SK-MEL-5 (cell line): ENCODE measurements at places on chromosomes 6 and 20. TPM values are rescaled to one million over a fixed set of nuclear protein-coding genes. Genes with fewer than 3 reads are reported as not detected.

CYP21A2 gene
- not detected in 2 replicates for total RNA-seq

PNPLA1 gene
- total RNA-seq, result not detected in 2 replicates

ARMH2 gene
- total RNA-seq, result not detected in 2 replicates

CAP2 gene
- total RNA-seq, result 21.3 and 21.8 TPM in 2 replicates

TRAPPC3L gene
- total RNA-seq, result 0.21 TPM in 1 of 2 replicates, not detected in the other

DEF6 gene
- 0.45 and 0.71 TPM in 2 replicates for total RNA-seq

MATN4 gene
- total RNA-seq, result 0.42 and 0.59 TPM in 2 replicates

TP53RK gene
- total RNA-seq, result 52.9 and 56.6 TPM in 2 replicates

PTK6 gene
- 0.19 TPM in 1 of 2 replicates, not detected in the other for total RNA-seq

MLN gene
- not detected in 2 replicates for total RNA-seq

DNA sequence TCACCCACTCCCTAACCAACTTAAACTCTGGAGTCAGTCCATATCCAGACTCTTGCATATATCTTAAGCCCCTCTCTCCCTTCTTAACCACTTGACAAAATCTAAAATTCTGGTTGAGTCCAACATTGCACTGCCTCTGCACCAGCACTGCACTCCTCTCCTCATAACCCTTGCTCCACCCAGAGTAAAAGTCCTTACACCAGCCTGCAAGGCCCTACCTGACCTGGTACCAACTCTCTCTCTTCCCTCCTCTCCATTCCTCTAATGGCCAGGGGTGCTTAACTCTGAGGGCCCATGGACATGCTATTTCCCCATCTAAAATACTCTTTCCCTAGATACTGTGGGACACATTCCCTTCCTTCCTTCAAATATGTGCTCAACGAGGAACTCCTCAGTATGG is 21.0 kb downstream of the STX7 start:
- DNase-seq, result no peak

GRCh38 chr20:41632896-41633295 is 14.7 kb upstream of the CHD6 start:
- no peak for DNase-seq

DNA sequence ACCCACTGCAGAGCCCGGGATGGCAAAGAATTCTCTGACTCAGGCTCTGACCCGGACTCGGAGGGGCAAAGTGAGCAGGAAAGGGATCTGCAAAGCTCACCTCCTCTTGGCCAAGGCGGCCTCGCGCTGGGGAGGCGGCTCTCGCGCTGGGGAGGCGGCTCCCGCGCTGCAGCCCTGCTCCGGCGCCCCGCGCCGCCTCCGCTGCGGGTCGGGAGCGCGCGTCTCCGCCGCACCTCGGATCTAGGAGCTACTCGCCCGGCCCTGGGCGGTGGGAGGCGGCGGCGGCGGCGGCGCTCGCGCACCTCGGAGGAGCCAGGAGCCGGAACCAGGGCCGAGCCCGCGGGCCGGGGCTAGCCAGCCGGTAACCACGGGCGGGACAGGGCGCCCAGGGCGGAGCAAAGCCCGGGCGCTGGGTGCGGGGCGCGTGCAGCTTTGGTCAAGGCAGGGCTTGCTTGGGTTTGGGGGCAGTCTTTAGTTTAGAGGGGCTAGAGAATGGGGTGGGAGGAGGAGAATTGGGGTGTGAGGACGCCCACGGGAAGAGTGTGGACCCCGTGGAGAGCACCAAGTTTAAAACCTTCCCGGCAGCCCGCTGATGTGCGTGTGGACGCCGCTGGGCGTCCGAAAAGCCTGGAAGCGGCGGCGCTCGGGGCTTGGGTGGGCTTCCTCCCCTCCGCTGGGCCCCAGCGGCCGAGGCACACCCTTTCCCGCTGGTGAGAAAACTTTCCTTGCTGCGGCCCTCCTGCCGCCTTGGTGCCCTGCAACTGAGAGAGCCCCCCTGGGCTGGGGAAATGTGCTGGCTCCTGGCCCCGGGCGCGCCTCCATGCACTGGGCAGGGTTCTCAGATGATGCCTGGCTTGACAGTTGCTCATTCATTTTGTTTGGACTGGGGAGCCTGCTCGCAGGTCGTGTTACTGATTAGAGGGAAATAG is at the start of gene MRAP2:
Gene MRAP2, plus strand, starts transcription at position 250 of the 929 bp plus-strand sequence. CDS start 21,547 bp downstream, outside the sequence.
- DNase-seq, result peak; percentile 1

DNA sequence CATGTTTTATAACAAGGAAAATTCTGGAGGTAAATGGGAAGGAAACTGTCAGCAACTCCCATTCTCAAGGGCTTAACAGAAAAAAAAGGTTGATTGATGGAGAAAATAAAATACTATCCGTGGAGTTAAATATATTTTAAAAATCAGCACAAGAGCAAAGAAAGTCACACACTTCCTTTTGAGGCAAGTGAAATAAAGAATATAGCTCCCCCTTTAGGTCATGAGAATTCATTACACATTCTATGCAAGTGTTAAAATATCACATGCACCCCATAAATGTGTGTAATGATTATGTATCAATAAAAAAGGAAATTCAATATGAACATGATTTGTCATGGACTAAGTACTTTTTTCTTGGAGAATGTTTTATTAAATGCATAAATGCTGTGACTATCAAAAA is 349.2 kb downstream of the TPBG start:
- peak; percentile 8 for DNase-seq

DNA sequence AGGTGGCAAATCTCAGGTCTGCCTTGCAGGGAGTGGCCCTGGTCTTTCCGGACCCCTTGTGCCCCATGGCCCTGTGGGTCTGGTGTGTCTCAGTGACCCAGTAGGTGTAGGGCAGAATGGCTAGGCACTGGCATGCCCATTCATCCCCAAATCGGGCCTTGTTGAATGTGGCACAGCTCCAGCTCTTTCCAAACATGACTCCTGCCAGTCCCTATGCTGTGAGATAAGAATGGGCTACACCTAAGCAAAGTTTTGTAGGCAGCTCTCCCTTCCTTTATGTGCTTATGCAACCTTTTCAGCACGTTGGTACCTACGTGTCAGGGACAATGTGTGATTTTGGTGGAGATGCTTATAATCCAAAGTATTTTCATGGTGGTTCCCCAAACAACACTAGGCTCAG is 33.9 kb downstream of the FOXO3 start:
- no peak for DNase-seq

DNA sequence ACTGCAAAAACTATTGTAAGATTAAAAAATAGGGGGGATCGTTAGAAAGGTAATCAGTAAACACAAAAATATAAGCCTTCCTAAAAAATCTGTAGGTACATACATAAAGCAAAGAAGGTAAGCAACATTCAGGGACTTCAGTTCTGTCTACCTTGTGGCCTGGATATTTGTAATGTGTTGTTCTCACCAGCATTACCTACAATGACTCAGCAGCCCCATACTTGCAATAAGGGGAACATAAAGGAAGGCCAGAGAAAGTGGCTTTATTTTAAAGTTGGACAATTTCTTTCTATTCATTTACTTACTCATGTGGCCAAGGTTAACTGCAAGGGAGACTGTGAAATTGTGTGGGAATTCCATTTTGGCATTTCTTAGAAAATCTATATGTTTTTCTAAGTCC is 277.2 kb upstream of the PREP start:
- no peak for DNase-seq

DNA sequence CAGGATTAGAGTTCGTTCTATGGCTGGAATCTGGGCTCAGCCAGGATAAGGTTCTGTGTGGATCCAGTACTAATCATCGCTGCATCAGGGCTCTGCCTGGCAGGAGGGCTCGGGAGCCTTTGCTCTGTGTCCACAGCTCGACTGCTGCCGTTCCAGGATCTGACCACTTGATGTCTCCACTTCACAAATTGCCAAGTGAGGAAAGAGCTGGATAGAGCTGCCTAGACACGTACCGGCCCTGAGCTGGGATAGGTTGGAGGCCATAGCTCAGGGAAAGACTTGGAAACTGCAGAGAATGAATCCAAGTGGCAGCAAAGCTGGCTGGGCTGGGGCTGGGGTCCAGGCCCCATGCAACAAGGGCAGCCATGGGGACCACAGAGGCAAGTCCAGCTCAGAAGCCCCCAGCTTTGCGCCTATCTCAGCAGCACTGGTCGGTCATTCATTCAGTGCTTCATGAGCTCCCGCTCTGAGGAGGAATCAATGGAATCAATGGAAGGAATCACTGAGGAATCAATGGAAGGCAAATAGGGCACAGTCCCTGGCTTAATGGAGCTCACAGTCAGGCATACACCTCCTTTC is 38.0 kb upstream of the TOP1 start:
- DNase-seq, result peak; percentile 95

DNA sequence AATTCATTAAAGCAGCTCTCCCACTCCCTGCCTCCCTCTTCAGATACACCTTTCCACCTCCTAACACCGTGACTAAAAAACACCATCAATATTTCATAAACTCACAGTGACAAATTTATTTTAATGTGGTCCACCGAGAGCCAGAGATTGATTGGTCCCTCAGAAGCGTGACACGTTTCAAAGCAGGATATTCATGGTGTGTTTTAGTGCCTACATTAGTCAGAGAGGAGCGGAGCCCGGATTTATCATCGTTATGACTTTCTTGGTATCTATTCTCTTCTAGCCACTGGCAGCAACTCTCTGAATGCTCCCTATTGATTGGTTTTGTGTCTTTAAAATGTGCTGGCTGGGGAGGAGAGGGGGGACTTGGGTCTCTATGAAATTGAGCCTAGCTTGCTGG is 265.3 kb downstream of the DHX35 start:
- DNase-seq, result no peak

DNA sequence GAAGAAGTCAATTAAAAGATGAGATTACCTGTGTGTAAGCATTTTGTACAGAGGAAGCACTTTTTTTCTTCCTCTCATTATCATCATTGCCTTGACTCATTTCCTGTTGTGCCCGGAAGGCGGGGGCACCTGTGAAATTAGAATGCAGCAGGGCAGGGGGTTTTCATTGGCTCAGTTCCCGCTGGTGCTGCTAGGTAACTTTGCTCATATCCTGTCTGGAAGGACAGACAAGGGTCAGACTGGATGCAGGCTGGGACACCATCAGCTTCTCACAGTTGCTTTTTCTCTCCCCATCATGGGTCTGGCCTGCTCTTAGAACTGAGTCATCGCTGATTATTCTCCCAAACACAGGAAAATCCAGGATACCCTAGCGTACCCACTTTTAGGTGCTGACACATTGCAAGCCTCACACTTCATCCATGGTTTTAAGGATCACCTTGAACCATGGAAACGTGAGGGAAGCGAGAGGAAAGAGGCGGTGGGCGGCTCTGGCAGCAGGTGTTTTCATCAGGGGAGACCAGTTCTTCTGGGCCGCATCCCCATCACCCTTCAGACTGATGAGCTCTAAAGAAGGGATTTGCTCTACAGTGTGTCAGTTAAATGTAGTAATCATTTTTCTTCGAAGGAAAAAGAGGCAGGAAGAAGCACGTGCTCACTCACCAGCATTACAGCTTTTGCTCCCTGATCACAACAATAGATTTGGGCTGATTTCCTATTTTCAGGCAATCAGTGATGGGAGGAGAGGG is 195.7 kb upstream of the SASH1 start:
- no peak for DNase-seq

DNA sequence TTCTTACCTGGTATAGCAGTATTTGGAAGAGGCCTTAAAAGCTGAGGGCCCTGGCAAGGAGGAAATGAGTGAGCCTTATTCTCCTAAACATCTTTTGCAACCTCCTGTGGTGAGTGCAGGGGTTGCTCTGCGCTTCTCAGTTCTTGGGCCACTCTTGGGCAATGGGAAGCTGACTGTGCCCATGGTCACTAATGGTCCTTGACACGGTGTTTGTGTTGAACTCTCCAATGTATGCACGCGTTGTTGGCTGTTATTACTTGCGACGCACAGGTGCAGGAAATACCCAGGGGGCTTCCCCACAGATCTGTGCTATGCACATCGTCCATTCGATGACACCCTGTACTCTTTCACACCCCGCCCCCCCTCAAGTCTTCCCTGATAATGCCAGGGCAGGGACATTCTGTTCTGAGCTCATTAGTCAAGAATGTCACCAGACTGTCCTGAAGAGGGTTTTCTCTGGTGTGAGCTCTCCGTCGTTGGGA is 79.7 kb downstream of the EDN1 start:
- DNase-seq, result no peak

GRCh38 chr6:42771741-42772100 is 10.1 kb upstream of the BICRAL start:
- no peak for DNase-seq

GRCh38 chr6:137896647-137897046 is 29.6 kb downstream of the TNFAIP3 start:
- DNase-seq, result no peak

DNA sequence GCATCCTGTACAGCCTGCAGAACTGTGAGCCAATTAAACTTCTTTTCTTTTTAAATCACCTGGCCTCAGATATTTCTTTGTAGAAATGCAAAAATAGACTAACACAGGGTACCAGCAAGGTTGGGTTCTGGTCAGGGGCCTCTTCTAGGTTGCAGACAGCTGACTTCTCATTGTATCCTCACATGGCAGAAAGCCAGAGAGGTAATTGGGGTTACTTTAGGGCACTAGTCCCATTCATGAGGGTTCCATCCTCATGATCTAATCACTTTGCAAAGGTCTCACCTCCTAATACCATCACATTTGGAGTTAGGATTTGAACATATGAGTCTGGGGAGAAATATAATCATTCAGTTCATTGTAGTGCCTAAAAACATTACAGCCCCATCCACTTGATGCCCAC is 101.5 kb downstream of the LCA5 start:
- DNase-seq, result no peak

GRCh38 chr20:13202565-13202964 is 18.5 kb upstream of the ISM1 start:
- no peak for DNase-seq

DNA sequence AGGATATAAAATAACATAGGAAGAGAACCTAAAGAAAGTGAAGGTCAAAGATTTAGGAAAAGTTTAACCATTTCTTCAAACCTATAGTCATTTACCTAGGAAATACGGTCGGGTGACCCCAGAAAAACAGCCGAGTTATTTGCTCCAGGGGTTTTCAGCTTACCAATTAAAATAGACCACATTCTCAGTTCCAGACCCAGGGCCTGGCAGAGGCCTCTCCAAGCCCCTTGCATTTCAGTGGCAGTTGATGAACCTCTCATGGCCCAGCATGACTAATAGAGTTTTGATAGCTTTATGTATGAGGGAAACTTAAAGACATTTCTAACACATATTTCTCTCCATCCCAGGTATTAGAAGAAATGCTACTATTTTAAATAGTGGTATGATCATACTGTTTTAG is 113.5 kb downstream of the OGFRL1 start:
- no peak for DNase-seq

DNA sequence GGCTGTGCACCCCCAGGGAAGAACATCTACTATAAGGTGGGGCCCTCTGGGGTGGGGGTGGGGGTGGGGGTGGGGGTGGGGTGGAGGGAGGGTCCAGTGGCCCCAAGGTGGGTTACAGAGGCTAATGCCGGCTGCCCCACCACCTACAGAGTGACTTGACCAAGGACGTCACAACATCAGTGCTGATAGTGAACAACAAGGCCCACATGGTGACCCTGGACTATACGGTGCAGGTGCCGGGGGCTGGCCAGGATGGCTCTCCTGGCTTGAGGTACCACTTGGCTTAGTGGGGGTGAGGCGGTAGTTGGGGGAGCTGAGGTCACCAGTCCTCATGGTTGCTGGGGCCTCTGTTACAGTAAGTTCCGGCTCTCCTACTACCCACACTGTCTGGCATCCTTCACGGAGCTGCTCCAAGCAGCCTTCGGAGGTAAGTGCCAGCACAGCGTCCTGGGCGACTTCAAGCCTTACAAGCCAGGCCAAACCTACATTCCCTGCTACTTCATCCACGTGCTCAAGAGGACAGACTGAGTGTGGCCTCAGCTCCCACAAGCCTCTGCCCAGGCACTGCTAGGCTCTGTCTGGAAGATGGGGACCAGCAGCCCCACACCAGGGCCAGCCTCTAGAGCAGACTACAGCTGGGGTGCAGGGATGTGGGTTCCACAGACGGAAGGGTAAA is 2.8 kb downstream of the GNMT start:
- no peak for DNase-seq
